ENCODE measurements at places on chromosomes 7 and 10.

- DNase-seq, result no peak
Observed at GRCh38 chr10:66723608-66724400, 202.0 kb upstream of the LRRTM3 start.

GRCh38 chr7:956031-956430 is 1.6 kb upstream of the ADAP1 start:
- no peak for DNase-seq

- DNase-seq, result no peak
Observed at GRCh38 chr7:144384555-144385245, 18.8 kb downstream of the NOBOX start.

DNA sequence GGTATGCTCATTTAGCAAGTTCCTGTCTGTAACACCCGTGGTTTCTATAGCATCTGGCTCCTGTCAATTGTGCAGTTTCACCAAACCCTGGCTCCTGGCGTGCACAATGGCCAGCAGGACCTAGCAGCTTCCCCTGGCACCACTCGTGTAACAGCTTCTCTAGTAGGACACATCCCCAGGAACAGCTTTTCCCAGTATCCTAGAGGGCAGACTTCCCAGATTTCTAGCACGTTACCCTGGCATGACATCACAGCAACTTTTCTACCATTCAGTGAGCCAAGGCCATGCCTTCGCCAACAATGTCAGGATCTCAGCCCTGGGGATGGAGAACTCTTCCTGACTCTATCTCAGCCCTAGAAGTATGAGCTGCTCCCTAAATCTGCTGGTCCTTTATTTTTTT is 6.5 kb downstream of the YME1L1 start:
- DNase-seq, result no peak

All from NCI-H2029 (cell line).